ENCODE measurements at places on chromosomes 4 and X.

DNA sequence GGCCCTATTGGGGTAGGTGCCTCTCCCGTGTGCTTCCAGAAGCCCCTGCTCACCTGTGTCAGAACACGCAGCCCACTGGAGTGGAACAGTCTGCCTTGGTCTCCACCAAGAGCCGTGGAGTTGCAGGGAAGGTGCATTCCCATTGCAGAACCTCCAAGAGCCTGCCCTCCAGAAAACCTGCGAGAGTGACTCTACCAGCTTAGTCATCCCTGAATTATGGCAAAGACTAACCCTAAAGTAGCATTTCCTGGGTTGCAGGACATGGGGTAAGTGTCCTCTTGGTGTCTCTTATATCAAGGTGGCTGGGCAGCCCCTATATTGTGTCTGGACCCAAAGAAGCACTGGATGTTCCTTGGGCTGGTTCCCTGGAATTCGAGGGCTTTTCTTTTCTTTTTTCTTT, 224.6 kb downstream of the BCOR start:
- DNase-seq = no peak

DNA sequence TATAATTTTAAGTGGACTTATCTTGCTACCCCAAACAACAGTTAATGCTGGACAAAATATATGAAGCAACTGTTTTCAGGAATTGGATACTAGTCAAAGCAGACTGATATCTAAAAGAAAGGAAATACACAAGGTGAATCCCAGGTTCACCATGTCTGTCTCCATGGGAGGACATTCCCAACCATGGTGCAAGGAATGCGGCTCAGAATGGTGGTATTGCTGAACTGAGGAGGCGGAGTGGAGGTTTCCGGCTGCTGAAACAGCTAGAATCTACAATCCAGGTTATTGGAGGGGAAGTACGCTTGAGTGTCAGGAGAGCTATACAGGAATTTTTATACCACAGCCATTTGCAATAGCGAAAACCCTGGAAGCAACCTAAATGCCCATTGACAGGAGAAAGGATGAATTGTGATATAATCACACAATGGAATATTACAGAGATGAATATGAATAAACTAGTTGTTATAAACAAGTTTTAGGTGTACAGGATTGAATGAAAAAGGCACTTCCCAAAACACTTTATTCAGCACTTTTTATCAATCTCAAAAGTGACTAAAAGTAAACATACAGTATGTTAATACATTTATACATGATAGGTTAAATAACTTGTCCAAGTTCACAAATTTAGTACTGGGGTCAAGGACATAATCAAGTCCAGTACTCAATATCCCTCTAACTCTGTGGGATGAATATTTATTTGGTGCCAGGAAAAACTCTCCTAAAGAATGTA, 9.0 kb downstream of the HMGB2 start:
- DNase-seq = no peak

- no peak for DNase-seq
These were observed 141.8 kb downstream of the CBR4 start for GRCh38 chr4:168868044-168868781.

DNA sequence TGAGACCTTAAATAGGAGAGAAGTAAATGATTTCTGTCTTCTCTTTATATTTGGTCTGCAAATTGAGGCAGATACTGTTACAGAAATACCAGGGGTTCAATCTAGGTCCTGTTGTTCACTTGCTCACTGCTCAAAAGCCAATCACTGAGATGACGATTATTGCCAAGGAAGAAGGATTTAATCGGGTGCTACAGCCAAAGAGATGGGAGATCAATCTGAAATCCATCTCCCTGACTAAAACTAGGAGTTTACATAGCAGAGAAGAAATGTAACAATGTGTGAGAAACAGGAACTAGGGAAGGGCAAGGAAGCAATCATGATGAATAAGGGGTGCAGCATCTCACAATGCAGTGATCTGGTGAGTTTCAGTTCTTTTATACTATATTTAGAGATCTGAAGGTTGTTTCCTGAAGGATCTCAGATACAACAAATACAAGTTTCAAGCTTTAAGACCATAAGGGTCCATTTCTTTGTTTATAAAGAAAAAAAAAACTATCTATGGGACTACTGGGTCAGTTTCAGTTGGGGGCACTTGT, 117.9 kb upstream of the FAM9B start:
- DNase-seq = no peak

- DNase-seq = no peak
These were observed 133.4 kb upstream of the GATB start for GRCh38 chr4:151894246-151894645.
